T-cell (primary cell): ENCODE measurements at places on chromosomes 6 and 20. TPM values are rescaled to one million over a fixed set of nuclear protein-coding genes. Genes with fewer than 3 reads are reported as not detected.
A peak's percentile ranks its signal among the peaks of the same experiment; 100 is the strongest.

Gene CTAGE9
- total RNA-seq = not detected

- H3K4me3 ChIP-seq = no peak overlapping the region
- H3K36me3 ChIP-seq = no peaks in the 10 kb centered on the region
- H3K27ac ChIP-seq = no peak overlapping the region
- peak; percentile 2 for DNase-seq
Measured at GRCh38 chr20:19628570-19629134, 129.4 kb upstream of the RIN2 start.

DNA sequence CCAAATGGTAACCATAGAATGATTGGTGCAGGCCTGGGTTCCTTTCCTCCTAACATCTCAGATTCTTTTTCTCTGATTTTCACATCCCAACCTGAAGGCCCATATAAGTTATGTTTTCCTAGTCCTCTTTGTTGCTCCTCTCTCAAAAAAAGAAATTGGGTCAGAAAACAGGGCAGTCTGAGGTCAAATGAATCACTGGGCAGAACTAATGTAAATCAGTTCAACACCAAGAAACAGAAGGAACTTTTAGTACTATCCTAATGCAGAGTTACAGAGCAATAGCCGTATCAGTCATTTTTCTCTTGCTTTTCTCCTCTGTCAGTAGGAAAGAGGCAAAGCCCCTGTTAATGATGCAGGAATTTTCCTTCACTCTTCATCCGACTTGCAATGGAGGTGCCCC lies 11.0 kb upstream of the TPD52L1 start:
- H3K4me3 ChIP-seq = no peak overlapping the region
- no peaks in the 10 kb centered on the region for H3K27me3 ChIP-seq
- H3K4me1 ChIP-seq = no peaks in the 10 kb centered on the region
- no peak overlapping the region for H3K27ac ChIP-seq

GRCh38 chr6:64589961-64590360 lies 954.4 kb downstream of the PHF3 start:
- H3K4me1 ChIP-seq = no peaks in the 10 kb centered on the region
- H3K4me3 ChIP-seq = no peak overlapping the region
- no peak overlapping the region for H3K27ac ChIP-seq
- no peak for DNase-seq
- no peaks in the 10 kb centered on the region for H3K36me3 ChIP-seq

DNA sequence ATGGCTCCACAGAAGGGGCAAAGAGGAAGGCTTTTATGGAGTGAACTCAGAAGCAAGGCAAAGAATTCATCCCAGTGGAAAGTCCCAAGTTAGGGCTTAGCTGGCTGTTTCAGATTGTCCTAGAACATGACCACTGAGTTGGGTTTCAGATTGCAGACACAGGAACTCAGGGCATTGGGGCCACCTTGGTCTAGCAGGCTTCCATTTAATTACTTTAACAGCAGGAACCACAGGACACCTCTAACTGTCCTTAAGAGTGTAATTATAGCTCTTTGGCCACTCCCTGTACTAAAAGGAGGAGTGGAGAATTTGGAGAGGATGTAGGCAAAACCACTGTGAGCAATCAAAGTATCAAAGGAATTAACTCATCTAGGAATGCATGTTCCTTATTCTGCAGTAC lies 150.6 kb upstream of the AGPAT4 start:
- no peaks in the 10 kb centered on the region for H3K4me1 ChIP-seq
- H3K4me3 ChIP-seq = no peak overlapping the region
- DNase-seq = no peak

DNA sequence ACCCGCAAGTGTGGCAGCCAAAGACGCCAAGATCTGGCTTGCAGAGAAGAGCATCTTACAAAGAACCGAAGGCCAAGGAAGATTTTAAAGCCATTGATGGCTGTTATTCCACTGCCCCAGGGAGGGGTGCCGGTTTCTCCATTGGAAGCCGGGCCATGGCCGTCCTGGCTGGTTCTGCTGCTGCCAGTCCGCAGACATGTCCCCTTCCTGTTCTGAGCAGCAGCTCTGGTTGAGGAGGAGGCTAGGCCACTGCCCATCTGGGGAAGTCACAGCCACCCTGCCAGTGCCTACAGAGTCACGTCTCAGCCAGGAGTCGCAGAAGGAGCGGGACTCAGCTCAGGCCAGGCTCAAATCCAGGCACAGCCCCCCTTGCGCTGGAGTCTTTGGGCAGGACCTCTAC lies 42.6 kb upstream of the MRGBP start:
- H3K4me3 ChIP-seq = no peak overlapping the region
- no peak overlapping the region for H3K27ac ChIP-seq
- no peaks in the 10 kb centered on the region for H3K4me1 ChIP-seq
- no peak for DNase-seq

Gene TSBP1
- not detected for total RNA-seq

- no peaks in the 10 kb centered on the region for H3K4me1 ChIP-seq
- H3K36me3 ChIP-seq = no peaks in the 10 kb centered on the region
- no peaks in the 10 kb centered on the region for H3K27me3 ChIP-seq
- H3K27ac ChIP-seq = no peak overlapping the region
- H3K4me3 ChIP-seq = no peak overlapping the region
- no peak for DNase-seq
Measured at GRCh38 chr20:39446397-39446796, 484.3 kb downstream of the DHX35 start.

Gene SUMO4
- total RNA-seq = 5.7 TPM

GRCh38 chr6:12333128-12333527 lies 43.0 kb downstream of the EDN1 start:
- H3K27ac ChIP-seq = no peak overlapping the region
- no peak for DNase-seq
- no peaks in the 10 kb centered on the region for H3K4me1 ChIP-seq
- no peak overlapping the region for H3K4me3 ChIP-seq

Gene MTHFD1L
- 15.1 TPM for total RNA-seq

DNA sequence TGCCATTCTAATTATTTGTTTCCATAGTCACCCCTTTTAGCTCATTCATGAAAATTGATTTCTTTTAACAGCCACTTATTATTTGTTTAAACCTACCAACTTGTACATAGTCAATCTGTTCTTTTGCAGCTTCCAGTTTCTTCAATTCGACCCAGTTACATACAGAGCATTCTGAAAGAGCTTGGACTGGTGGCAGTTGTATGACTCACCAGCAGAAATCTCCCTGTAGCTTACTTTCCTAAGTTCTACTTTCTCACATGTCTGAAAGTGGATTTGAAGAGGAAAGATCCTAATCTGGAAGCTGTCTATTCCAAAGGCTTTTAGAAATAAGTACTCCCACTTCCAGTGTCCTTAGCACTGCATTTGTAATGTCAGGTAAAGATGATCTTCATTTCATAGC lies 447.9 kb downstream of the HTR1B start:
- H3K4me1 ChIP-seq = no peaks in the 10 kb centered on the region
- H3K36me3 ChIP-seq = no peaks in the 10 kb centered on the region
- DNase-seq = no peak
- no peaks in the 10 kb centered on the region for H3K27me3 ChIP-seq
- no peak overlapping the region for H3K4me3 ChIP-seq
- no peak overlapping the region for H3K27ac ChIP-seq

GRCh38 chr6:42199106-42199981 lies 4.6 kb upstream of the GUCA1B start:
- H3K4me1 ChIP-seq = peaks cover 10% of the 10 kb centered on the region
- H3K36me3 ChIP-seq = peaks cover 6% of the 10 kb centered on the region
- H3K4me3 ChIP-seq = no peak overlapping the region
- H3K27ac ChIP-seq = no peak overlapping the region

Gene CPXM1
- 0.58 TPM for total RNA-seq

DNA sequence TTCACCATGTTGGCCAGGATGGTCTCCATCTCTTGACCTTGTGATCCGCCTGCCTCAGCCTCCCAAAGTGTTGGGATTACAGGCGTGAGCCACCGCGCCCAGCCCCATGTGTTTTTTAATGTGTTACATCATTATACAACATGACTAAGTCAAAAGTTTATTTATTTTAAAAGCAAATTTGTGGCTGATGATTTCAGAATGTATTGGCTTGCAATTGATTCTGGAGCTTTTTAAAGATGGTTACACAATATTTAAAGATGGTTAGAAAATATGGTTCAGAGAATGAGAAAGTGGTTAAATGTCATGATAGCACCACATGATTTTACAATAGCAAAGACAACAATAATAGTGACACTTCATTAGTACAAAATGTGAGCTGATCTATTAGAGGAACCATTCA lies 80.5 kb downstream of the SASH1 start:
- H3K4me1 ChIP-seq = no peaks in the 10 kb centered on the region
- H3K27me3 ChIP-seq = no peaks in the 10 kb centered on the region
- no peak overlapping the region for H3K27ac ChIP-seq
- no peaks in the 10 kb centered on the region for H3K36me3 ChIP-seq

Gene CAGE1
- 0.18 TPM for total RNA-seq

- DNase-seq = no peak
- no peaks in the 10 kb centered on the region for H3K36me3 ChIP-seq
- no peak overlapping the region for H3K27ac ChIP-seq
Measured at GRCh38 chr20:44074252-44075151, 112.5 kb downstream of the JPH2 start.

- H3K27ac ChIP-seq = no peak overlapping the region
- DNase-seq = no peak
- no peak overlapping the region for H3K4me3 ChIP-seq
- no peaks in the 10 kb centered on the region for H3K4me1 ChIP-seq
Measured at GRCh38 chr20:11752336-11752735, 165.4 kb upstream of the BTBD3 start.

DNA sequence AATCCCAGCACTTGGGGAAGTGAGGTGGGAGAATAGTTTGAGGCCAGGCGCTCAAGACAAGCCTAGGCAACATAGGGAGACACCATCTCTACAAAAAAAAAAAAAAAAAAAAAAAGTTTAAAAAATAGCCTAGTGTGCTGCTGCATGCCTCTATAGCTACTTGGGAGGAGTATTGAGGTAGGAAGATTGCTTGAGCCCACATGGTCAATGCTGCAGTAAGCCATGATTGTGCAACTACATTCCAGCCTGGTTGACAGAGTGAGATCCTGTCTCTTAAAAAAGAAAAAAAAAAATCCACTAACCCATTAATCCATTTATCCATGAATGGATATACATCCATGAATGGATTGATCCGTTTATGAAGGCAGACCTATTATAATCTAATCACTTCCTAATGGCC lies 1064.6 kb upstream of the EYS start:
- no peak overlapping the region for H3K27ac ChIP-seq
- no peak overlapping the region for H3K4me3 ChIP-seq
- H3K36me3 ChIP-seq = no peaks in the 10 kb centered on the region
- H3K27me3 ChIP-seq = no peaks in the 10 kb centered on the region
- no peak for DNase-seq

DNA sequence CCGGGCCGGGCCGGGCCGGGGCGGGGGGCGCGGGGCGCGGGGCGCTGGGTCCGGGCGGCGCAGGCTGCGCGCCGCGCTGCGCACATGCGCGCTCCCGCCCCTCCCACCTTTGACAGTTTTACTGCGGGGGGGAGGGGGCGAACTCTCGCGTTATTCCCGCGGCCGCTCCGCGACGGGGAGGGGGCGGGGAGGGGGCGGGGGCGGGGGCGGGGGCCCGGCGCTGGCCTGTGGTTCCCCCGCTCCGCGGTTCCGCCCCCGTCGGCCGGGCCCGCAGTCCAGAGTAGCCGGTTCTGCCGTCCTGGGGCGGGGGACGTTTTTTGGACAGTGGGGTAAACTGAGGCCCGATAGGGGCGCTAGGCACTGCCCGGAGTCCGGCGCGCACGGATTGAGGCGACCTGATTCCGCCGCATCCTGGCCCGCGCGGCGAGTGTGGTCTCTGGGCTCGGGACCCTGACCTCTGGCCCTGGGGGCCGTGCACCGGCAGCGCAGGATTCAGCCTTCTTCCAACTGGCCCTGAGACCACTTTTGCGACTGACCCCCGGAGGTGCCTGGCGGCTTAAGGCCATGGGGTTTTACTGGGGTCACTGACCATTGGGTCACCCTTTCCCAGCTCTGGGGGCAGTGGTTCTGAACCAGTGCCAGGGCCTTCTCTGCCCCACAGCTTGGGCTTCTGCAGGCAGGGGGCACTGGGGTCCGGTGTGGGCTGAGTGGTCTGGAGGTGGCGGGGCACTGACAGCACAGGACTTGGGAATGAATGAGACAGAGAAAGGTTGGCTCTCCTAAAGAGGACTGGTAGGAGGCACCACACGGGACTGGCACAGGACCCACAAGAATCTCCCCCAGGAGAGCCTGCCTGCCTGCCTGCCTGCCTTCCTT lies at the start of gene ZNF512B:
Gene ZNF512B (minus strand): TSS at position 93 of the 876 bp plus-strand sequence. CDS start 1,980 bp downstream, outside the sequence.
- peak within 1 kb of the TSS; percentile 57 for H3K27ac ChIP-seq
- H3K4me1 ChIP-seq = peaks cover 5% of the 10 kb centered on the region
- no peaks in the 10 kb centered on the region for H3K27me3 ChIP-seq

GRCh38 chr6:105592329-105592728 lies 189.4 kb upstream of the PREP start:
- H3K4me3 ChIP-seq = no peak overlapping the region
- peaks cover 20% of the 10 kb centered on the region for H3K4me1 ChIP-seq
- H3K36me3 ChIP-seq = no peaks in the 10 kb centered on the region

Gene FAM217B
- total RNA-seq = 35.6 TPM

DNA sequence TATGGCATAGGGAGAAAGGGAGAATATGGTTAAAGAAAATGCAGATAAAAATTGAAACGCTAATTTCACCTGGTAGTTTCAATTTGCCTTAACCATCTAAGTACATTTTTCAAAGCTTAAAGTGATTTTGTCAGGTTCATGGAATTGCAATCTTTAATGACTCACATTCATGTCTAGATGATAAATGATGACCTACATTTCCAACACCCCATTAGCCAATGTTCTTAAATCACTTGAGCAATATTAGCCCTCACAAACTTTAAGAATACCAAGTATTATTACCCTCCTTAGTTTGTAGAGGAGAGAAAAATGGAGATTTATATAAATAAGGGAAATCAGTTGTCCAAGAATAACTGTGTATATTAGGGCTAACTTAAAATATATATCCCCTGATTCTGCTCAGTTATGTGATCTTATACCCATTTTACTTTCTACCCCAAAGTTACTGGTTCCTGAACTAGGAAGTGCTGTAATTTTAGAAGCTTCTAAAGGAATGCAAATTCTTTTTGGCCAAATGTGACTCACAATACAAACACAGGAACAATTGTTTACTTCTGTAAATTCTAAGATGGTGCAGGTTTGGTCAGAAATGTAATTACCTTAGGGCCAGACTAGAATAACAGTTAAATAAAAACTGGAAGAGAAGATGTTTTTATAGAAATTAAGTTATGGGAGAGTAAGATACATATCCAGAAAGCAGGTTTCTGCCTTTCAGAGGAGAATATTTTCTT lies 34.5 kb downstream of the TPBG start:
- H3K27ac ChIP-seq = no peak overlapping the region
- H3K36me3 ChIP-seq = no peaks in the 10 kb centered on the region
- no peak for DNase-seq
- H3K4me3 ChIP-seq = no peak overlapping the region
- no peaks in the 10 kb centered on the region for H3K4me1 ChIP-seq

Gene THBS2
- total RNA-seq = not detected

Gene CARMIL1
- total RNA-seq = 11.6 TPM

- H3K27ac ChIP-seq = no peak overlapping the region
- H3K4me3 ChIP-seq = no peak overlapping the region
- peaks cover 17% of the 10 kb centered on the region for H3K4me1 ChIP-seq
- H3K36me3 ChIP-seq = no peaks in the 10 kb centered on the region
- DNase-seq = no peak
Measured at GRCh38 chr6:108800427-108800864, 47.8 kb upstream of the ARMC2 start.

Gene IL20RA
- total RNA-seq = not detected

Gene FOXP4
- 10.1 TPM for total RNA-seq
